ENCODE measurements at places on chromosomes 6 and 20.

DNA sequence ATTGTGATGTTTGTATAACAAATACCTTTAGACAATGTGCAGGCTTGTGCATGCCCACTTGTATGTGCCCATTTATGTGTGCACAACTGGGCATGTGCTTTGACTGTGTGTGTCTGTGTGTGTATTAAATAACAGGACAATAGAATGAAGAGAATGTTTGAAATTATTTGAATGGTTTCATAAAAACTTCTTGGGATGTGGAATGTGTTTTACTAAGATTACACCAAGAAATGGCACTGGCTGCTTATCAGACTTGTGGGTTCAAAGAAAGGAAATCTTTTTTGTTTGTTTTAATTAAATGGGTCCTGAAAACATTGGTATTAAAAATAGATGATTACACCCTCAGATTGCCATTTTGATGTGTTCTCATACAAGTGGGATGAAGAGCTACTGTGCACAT lies 191.6 kb upstream of the CCN2 start:
- no peak for DNase-seq

DNA sequence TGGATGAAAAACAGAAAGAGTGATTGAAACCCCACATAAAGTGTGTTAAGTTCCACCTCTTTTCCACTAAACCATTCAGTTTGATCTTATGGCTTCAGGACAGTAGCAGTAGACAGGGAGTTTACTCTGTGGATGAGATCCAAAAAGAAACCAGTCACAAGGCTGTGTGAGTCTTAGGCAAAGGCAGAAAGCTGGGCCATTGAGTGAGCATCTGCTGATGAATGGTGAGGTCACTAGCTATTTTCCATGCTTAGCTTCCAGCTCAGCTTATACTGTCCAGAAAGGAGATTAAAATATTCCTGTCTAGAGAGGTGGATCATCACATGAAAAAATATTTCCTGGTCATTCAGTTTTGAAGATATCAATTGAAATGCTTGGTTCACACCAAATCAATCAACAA lies 1643.9 kb downstream of the HACE1 start:
- no peak for DNase-seq

GRCh38 chr20:61957961-61958715 lies 107.5 kb downstream of the TAF4 start:
- DNase-seq, result no peak

DNA sequence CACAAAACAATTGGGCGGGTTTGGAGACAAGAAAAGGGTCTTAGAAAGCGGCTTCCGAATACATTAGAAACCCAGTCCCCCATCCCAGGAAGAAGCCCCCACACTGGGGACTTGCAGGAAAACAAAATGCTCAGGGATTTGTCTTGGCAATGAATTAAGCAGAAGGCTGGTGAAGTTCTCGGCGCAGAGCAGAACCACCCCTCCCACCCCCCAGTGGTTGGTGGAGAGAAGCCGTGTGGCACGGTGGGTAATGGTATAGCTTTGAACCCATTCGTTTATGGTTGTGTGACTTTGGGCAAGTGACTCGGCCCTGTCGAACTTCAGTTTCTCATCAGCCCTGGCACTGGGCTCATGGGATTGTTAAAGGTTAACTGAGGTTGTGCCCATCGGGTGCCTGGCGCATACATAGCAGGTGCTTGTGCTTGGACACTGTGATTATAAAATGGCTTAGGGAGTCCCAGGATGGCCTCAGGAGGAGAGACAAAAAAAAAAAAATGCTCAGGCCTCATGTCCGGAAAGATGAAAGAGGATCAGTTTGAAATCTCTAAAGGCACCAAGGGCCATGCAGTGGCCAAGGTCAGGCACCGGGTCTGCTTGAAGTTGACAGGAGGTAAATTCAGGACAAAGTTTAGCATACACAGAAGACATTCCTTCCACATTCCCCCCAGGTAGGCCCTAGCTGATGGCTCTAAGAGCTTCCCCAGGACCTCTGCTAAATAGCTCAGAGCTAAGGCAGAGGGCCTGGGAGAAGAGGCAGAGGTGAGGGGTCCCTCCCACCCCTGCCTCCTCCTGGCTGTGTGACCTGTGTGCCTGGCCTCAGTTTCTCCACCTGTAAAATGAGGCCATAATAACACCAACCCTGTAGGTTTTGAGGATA lies 120.1 kb upstream of the PTPN1 start:
- no peak for DNase-seq

DNA sequence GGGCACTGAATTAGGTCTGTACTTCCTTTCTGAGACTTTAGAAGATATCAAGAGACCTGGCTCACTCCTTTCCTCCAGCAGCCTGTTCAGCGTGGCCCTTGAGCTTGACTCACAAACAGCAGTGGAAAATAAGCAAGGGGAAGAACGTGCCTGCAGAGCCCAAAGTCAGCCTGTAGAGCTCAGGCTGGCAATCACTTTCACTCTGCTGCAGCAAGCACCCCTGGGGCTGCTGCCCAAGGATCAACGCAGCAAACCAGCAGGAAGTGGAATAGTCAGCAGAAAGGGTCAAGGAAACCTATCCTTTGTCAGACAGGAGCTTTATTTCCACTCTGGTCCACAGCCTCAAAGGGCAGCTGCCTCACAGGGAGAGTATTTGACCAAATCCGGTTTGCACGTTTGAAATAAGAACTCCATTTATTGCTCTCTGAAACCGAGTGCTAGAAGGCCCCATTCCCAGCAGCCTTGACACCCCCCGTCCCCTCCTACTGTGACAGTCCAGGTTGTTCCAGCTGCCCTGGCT lies 77.4 kb downstream of the PRDM1 start:
- DNase-seq, result no peak

- peak; percentile 26 for DNase-seq
These were observed 191.7 kb upstream of the HSF2 start for GRCh38 chr6:122207794-122208193.

DNA sequence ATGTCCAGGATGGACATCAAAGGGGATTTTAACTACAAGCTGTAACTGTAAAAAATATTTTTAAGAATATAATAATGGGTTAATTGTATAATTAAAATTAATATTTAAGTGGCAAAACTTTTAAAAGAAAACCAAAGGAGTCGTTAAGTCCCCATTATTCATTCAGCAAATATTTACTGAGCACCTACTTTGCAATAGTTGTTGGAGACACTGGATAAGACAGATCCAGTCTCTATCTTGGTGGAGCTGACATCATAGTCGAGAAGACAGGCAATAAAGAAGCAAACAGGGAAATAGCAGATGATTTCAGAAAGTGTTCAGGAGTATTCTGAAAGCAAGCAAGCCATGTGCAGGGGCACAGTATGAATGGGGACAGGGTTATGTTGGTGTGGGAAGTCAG lies 137.0 kb downstream of the CEBPB start:
- DNase-seq, result no peak

DNA sequence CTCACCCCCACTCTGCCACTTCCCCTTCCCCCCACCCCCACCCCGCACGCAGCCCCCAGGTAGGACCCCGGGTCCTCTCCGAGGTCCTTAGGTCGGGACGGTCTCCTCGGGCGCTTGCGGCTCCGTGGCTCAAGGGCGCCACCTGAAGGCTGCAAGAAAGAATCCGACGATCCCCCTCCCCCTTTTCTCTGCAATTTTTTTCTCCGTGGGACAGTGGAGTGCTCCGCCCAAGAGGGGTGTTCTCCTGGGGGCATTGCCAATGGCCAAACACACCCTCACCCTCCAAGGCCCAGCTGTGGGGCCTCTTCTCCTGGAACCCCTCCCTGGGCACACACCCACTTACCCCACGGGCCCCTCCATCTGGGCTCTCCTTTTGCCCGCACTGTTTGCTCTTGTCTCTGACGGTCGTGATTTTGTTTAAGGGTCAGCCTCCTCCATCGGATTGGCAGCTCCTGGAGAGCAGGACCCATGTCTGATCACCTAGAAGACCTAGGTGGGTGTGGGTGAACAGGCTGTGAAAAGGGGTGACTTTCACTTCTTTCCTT lies 1.1 kb upstream of the TMEM74B start:
- no peak for DNase-seq

GRCh38 chr6:106630366-106630765 lies 988 bp downstream of the QRSL1 start:
- DNase-seq, result no peak

DNA sequence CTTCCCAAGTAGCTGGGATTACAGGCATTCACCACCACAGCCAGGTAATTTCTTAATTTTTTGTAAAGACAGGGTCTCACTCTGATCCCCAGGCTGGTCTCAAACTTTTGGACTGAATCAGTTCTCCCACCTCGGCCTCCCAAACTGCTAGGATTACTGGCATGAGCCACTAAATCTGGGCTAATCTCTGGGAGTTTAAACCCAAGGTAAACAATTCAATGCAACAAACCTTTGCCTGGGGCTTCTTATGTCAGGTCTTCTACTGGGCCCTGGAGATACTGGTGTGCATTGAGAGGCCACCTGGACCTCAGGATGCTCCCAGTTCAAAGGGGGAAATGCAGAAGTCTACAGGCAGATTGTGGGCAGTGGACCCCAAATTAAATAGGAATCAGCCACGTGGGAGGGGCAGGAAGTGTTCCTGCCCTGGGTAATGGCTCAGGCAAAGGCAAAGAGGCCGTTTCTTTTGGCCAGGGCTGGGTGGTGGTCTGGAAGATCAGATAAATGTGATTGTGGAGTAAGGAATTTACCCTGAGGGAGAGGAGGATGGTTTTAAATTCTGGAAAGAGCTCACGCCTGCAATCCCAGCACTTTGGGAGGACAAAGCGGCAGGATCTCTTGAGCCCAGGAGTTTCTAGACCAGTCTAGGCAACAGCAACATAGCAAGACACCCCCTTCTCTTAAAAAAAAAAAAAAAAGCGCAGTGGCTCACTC lies 1.3 kb upstream of the MYBL2 start:
- DNase-seq, result no peak

GRCh38 chr6:167090171-167090570 lies 32.7 kb upstream of the CCR6 start:
- DNase-seq, result no peak

DNA sequence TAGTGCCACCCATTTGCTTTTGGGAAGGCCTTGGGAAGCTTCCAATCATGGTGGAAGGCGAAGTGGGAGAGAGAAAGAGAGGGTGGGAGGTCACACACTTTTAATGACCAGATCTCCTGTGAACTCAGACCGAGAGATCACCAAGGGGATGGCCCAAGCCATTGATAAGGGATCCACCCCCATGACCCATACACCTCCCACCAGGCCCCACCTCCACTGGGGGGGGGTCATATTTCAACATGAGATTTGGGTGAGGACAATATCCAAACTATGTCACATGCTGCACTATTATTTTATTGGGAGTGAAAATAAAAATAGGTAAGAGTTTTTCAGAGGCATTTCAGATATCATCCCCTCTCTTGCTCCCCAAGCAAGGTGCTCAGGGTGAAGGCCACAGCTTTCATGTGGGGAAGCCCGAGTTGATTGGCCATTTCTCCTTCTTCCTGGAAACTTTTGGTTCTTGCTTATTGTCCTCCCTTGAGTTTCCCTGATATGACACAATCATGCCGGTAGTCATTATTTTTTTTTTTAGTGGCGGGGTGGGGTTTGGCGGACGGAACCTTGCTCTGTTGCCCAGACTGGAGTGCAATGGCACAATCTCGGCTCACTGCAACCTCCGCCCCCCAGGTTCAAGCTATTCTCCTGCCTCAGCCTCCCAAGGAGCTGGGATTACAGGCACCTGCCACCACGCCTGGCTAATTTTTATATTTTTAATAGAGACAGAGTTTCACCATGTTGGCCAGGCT lies 15.2 kb downstream of the GMPR start:
- DNase-seq, result no peak

DNA sequence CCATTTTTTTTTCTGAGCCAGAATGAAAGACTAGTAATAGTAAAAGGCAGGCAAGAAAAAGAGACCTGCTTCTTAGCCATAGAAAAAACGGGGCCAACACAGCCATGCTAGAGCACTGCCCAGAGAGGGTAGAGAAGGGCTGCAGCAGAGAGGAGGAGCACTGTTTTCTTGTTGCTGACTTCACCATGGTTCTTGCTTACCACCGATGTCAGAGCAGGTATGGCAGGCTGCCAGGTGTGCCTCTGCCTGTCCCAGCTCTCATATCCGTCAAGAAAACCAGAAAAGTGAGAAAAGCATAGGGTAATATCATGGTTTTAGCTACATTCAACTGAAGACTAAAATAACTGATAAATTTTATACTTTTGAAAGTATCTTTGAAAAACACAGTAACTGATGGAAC lies 60.7 kb downstream of the DTNBP1 start:
- no peak for DNase-seq

DNA sequence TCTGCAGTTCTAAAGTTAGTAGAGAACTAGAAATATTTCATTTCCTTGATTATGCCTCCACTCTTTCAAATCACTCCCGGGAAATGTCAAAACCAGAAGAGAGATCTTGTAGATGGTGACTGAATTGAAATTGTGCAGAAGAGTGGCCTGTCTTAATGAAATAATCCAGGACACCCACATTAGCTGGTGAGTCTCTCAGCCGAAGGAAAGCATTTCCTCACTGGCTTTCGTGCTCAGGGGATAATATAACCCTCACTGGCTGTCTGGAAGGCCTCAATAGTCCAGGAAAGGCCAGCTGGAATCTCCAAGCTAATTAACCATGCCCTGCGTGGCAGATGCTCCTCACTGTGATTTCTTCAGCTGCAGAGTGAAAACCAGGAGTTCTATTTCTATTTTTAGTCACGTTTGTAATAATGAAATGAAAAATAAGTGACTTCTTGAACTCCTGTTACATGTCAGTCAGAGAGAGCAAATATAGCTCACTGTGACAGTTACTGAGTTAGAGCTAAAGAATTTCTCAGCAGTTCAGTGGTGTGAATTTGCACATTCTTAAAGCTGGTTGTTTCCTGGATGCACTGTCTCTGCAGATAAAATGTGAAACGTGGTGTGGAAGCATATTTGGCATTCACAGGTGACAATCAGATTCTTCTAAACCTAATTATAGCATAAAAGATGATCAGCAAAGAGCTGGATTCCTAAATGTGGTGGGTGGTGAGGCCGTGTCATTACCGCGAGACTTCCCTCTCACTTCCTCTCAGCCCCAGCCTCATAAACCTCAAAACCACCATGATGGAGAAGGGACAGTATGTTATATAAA lies 211.7 kb downstream of the LMBRD1 start:
- no peak for DNase-seq

Measured in retinal pigment epithelial cell (primary cell).